T-helper 22 cell (primary cell): ENCODE measurements at places on chromosomes 5 and 9.

DNA sequence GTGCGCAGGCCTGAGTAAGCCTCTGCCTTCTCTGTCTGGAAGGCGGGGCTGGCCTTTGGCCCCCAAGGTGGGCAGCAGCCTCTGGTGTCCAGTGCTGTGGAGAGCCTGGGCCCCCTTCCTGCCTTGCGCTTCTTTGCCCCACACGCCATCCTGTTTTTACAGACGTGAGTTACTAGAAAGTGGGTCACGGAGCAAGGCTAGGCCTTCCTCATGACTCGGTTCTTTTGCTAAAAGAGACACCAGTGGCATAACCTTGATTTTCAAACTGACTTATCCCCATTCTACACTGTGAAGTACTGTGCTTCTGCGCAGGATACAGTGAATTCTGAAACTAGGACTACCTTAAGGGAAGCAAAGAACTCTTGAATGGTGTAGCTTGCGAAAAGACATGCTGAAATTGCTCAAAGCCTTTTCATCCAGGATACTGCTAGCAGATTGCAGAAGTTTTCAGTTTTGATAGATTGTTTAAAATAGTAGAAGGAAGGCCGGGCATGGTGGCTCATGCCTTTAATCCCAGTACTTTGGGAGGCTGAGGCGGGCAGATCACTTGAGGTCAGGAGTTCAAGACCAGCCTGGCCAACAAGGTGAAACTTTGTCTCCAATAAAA is 7.2 kb downstream of the ROPN1L start:
- no peak for DNase-seq

- no peak for DNase-seq
Measured at GRCh38 chr9:134210511-134210907, 46.1 kb upstream of the RNU6ATAC start.

- DNase-seq, result no peak
Measured at GRCh38 chr9:98083061-98083501, 26.5 kb downstream of the NANS start.

DNA sequence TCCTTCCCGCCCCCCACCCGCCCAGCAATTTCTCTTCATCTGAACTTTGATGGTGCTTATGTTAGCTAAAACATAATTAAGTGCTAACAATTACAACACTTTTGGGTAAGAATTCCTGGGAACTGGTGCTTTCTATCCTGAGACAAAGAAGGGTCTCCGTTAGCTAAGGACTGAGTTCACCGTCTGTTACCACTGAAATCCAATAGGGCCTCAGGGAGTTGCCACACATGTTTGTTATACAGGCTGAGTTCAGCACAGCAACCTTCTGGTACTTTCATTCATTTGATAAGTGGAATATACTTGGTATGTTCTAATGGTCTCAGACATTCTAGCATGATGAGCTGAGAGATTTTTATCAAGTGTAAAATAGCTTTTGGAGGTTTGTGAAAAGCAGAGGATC is 437.9 kb downstream of the EFNA5 start:
- DNase-seq, result no peak

- DNase-seq, result no peak
Measured at GRCh38 chr5:69504036-69504435, 11.4 kb downstream of the OCLN start.

DNA sequence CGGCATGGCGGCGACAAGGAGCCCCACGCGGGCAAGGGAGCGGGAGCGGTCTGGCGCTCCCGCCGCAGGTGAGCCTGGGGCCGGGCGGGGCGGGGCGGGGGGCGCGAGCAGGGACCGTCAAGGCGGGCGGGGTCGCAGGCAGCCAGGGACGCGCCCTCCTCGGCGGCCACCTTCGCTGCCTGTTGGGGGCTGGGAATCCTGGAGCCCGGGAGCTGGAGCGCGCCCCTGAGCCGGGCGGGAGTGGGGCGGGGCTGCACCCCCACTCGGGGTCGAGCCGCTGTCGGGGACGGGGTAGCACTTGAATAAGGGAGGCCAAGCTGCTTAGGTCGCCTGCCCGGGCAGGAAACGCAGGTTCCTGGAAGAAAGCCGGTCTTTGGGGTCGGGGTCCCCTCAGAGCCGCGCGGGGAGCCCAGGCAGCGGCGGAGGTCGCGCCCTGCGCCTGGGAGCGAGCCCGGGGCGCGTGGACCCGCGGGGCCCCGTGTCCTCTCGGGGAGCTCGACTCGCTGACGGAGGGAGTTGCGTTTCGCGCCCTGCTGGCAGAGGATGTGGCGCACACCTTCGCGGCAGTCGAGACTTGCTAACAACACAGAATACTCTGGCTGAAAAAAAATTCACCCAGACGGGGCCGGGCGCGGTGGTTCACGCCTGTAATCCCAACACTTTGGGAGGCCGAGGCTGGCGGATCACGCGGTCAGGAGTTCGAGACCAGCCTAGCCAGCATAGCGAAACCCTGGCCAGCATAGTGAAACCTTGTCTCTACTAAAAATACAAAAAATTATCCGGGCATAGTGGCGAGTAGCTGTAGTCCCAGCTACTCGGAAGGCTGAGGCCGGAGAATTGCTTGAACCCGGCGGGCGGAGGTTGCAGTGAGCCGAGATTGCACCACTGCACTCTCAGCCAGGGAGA is 552 bp downstream of the OTULINL start:
- peak; percentile 61 for DNase-seq

GRCh38 chr9:89430995-89431394 is 66.9 kb downstream of the SEMA4D start:
- no peak for DNase-seq

GRCh38 chr5:179731791-179732411 is 721 bp upstream of the MAML1 start:
- no peak for DNase-seq

GRCh38 chr9:126417043-126417442 is 90.4 kb downstream of the MVB12B start:
- no peak for DNase-seq

- no peak for DNase-seq
Measured at GRCh38 chr9:115137526-115137925, 19.6 kb upstream of the TNC start.

GRCh38 chr9:1018121-1018520 is 32.0 kb upstream of the DMRT2 start:
- DNase-seq, result no peak

- no peak for DNase-seq
Measured at GRCh38 chr9:110615498-110615897, 36.0 kb upstream of the SVEP1 start.

- DNase-seq, result no peak
Measured at GRCh38 chr5:178111925-178112324, 1.4 kb upstream of the N4BP3 start.

DNA sequence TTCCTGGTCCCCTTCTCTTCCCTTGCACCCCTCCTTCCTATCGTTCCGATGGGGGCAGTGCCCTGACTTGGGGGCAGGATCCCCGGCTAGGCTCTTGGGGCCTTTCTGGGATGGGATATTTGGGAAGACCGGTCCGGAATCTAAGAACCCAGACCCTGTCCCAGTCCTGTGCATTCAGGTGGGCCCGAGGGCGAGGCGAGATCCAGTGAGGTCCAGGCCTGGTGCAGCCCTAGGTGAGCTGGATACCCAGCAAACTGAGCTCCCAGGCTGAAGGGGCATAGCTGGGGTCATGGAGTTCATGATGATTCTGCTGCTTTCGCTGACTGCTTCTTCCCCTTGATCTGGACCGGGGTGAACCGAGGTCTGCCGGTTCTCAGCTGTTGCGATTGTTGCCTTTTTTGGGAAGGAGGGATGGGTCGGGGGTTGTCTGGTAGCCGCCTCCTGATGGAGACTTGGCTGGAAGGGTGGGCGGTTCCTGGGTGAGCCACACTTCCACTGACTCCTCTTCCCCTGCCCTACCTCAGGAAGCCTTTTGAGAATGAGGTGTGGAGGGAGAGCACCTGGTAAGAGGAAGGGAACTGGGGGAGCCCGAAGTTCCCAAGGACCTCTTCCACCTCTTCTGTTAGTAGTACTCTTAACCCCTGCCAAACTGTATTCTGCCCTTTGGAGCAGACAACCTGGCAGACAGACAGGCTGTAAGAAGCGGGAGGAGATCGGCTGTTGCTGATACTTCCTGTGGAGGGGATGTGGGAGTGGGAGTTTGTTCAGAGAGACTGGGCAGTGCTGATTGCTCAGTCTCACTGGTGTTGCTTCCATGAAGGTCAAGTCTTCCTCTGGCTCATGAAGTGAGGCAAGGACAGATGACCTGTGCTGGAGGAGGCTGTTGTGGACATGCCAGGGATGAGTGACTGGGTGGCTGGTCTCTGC is 1.0 kb downstream of the LRRC8A start:
- no peak for DNase-seq

DNA sequence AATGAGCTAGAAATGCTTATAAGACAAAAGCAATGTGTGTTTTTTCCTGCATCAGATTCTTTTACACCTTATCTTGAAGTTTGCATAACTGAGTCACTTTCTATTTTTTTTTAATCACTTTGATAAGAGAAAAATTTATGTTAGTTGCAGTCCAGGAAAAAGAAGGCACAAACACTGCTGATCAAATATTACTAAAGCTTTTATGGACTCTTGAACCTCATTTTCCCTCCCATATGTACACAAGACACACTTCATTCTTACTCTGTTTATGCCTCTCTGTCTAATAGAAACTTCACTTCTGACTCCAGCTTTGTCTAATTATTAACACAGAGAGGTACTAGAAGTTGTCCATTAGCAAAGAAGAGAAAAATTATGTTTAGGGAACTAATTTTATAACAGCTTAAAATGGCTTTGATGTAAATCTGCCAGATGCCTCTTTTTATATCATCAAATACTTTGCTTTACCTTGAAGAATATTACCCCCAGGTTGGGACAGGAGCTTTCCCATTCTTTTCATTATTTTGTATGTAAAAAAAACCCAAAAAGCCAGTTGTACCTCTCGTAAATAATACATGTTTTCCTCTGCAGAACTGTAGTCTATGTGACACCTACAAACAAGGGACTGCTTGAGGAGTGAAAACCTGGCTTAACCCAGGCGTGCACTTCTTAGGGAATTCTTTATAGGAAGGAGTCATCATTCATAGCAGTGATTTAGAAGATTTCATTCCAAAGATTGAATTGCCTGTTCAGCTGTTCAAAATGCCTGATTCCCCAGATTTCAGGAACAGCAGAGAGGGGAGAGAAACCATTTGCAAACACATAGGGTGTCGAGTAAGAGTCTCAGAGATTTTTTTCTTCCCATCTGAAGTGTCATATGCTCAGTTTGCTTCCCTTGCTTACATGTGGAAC is 72.6 kb downstream of the DAPK1 start:
- no peak for DNase-seq

GRCh38 chr9:28264368-28264767 is 691.1 kb upstream of the C9orf72 start:
- DNase-seq, result no peak

- no peak for DNase-seq
Measured at GRCh38 chr5:179698935-179699615, at the start of gene CANX. CANX (plus strand) TSS chr5:179698967; CDS start chr5:179705682, 6,715 bp downstream.

GRCh38 chr5:68830377-68830898 is 263.4 kb upstream of the SLC30A5 start:
- DNase-seq, result no peak

- DNase-seq, result no peak
Measured at GRCh38 chr5:166979307-166979895, 1312.0 kb upstream of the WWC1 start.

GRCh38 chr9:35705836-35706430 is 16.2 kb upstream of the TPM2 start:
- no peak for DNase-seq

GRCh38 chr9:83599071-83599470 is 23.9 kb upstream of the IDNK start:
- DNase-seq, result no peak

GRCh38 chr9:115133649-115134048 is 15.7 kb upstream of the TNC start:
- no peak for DNase-seq

- no peak for DNase-seq
Measured at GRCh38 chr9:3403315-3403714, 122.5 kb downstream of the RFX3 start.

DNA sequence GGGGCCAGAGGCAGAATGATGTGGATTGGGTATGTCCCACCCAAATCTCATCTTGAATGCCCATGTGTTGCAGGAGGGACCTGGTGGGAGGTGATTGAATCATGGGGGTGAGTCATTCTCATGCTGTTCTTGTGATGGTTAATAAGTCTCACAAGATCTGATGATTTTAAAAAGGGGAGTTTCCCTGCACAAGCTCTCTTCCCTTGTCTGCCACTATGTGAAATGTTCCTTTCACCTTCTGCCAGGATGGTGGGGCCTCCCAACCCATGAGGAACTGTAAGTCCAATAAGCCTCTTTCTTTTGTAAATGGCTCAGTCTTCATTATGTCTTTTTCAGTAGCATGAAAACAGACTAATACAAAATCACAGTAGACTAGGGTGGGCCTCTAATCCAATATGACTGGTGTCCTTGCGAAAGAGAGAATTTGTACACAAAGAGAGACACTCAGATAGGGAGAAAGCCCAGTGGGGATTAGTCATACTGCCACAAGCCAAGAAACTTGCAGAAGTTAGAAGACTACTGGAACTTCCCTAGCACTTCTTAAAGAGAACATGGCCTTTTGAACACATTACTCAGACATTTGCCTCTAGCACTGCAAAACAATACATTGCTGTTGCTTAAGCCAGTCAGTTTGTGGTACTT is 68.4 kb downstream of the ANXA1 start:
- no peak for DNase-seq

DNA sequence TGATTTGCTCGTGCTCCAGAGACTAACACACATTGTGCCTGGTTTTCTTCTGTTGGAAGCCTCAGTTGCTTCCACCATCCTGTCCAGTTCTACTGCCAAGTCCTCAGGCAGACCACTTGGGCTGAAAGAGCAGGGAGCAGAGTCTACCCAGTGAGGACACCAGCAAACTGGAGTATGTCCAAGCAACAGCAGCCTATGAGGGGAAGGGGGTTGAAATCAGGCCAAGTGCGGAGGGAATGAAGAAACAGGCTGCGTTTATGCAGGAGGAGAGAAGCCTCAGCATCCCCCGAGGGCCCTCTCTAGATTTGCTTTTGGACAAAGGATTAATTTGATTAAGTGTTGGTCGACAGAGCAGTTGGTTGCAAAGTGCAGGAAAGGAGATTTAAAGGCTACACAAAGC is 14.5 kb downstream of the DOCK2 start:
- DNase-seq, result no peak

GRCh38 chr9:34633851-34634550 is 3.6 kb downstream of the SIGMAR1 start:
- peak; percentile 51 for DNase-seq

GRCh38 chr5:22471154-22471553 is 382.0 kb downstream of the CDH12 start:
- DNase-seq, result no peak

- no peak for DNase-seq
Measured at GRCh38 chr9:117869287-117869686, 165.1 kb downstream of the TLR4 start.

DNA sequence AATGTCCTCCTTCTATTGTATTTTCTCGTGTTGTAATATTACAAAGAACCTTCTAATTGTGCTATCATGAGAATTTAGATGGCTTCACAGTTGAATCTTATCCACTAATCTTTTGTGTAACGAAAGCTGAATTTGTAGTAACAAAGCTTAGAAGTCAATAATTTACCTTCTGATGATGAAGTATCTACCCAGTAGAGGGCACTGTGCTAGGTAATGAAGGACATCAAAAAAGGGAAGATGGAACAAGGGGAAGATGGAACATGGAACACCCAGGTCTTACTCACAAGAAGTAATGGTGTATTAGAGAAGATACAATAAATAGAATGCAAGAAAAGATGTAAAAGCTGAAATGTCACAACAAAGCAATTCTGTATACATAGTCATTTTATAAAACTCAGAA is 131.0 kb upstream of the CCNG1 start:
- DNase-seq, result no peak

GRCh38 chr9:114906922-114907571 is 23.3 kb downstream of the TNFSF8 start:
- no peak for DNase-seq
